H54 (cell line): ENCODE measurements at places on chromosomes 6 and 20.

- peak; percentile 6 for DNase-seq
These were observed 10.8 kb upstream of the TAAR1 start for GRCh38 chr6:132669690-132670291.

DNA sequence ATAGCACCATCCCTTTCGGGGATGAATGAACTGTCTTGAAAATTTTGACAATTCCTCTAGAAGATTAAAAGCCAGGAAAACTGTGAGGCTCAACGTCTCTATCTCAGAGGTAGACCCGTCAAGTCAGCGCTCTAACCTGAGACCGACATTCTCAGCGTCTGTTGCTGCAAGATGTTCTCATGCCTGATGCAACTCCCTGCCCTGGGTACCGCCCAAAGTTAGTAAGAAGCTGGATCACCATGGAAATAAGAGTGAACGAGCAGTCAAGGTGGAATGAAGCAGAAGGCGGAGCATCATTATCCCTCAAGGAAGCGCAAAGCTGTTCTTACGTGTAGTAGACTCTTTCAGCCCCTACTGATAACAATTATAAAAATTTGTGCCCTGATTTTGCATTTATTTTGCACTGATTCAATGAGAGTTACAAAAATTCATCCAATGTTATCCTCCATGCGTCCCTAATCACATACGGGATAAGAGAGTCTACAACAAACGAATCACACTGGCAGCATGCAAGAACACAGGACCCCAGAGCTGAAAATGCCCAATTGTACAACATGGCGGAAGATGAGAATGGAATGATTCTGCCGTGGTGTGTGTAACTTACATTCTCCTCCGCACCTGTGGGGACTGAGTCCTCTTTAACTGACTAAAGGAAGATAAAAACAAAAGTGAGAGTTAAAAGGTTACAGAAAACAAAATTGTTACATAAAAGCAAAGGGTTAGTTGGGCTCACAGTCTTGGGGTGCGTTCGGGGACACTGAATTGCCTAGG is 95.4 kb downstream of the BCAS1 start:
- no peak for DNase-seq

DNA sequence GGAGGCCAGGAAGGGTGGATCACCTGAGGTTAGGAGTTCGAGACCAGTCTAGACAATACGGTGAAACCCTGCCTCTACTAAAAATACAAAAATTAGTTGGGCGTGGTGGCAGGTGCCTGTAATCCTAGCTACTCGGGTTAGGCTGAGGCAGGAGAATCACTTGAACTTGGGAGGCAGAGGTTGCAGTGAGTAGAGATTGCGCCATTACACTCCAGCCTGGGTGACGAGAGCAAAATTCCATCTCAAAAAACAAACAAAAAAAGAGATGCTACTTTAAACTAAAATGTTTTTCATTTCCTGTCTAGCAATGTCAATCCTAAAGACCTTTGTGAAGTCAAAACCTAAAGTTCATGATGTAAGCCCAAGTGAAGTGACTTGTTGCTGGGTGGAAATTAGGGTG is 12.9 kb downstream of the DSN1 start:
- no peak for DNase-seq

DNA sequence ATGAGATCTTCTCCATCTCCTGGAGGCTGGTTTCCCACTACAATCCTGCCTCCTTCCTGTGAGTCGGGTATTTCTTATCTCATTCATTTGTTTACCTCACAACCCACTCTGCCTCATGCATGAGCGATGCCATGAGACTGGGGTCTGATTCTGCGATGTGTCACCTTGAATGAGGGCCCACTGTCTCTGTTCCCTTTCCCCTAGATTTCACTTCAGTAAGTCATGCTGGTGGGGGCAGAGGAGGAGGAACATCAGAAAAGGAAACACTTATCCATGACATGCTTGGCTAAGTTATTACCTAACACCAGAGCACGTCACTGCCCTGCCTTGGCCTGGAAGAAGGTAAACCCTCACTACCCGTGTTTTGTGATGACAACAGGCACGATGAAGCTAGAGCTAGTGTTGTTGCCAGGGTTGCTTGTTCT is 337.4 kb upstream of the PRDM1 start:
- no peak for DNase-seq

GRCh38 chr6:107399935-107400334 is 59.4 kb downstream of the PDSS2 start:
- no peak for DNase-seq

DNA sequence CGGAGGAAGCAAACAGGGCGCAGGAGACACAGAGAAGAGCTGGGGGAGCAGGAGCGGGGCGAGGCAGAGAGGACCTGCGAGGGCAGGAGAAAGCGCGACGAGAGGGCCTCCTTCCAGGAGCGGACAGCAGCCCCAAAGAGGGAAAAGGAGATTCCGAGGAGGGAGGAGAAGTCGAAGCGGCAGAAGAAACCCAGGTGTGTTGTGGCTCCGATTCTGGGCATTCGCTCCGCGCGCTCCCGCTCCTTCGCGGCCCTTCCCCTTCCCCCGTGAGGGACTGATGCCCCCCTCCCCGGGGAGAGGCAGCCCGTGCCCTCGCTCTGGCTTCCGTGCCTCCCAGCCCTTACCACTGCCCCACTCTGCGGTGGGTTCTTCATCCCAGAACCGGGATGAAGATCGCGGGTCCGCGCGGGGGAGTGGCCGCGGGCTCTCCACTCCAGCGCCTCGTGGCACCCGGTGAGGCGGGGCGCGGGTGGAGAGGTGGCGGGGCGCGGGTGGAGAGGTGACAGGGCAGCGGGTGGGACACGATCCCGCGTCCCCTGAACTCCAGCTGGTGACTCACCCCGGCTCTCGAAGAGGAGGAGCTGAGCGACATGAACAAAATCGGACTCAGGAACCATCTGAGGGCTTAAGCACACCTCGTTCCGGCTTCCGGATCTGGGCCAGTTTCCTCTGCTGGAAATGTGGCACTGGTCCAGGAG is 22.4 kb downstream of the TMC2 start:
- no peak for DNase-seq

- peak; percentile 67 for DNase-seq
These were observed 39.5 kb upstream of the VAPB start for GRCh38 chr20:58349570-58349969.
